Activated CD4-positive, alpha-beta T cell treated with anti-CD3 and anti-CD28 coated beads, Interleukin-2, amount 50 U/mL, for 48 hours (primary cell): ENCODE measurements at places on chromosomes 5 and 9.

DNA sequence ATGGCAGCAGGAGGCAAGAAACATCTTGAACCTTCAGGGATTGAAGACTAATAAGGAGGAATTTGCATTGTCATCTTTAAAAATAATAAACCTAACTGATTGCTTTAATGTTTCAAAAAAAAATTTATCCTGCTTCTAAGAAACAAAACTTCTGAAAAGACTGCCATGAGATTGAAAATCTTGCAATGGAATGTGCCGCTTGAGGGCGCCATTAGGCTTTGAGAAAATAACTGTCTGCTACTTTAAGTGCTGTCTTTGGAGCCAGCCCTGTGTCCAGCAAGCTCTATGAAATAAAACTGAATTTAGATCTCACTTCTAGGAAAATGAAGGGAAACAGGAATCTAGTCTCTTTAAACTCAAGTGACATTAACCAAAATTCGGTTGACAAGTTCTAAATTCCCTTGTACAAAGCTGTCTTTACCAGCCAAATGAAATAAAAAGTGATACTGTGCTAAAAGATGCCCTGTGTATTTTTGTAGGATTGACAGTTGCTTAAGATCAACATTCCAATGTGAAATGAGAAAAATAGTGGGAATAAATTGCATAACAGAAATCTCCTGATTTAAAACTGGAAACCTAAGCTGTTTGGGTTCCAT, 79.4 kb downstream of the ESM1 start:
- DNase-seq: peak; percentile 84

GRCh38 chr5:168530621-168531150, 1.6 kb downstream of the FBLL1 start:
- no peak for DNase-seq

DNA sequence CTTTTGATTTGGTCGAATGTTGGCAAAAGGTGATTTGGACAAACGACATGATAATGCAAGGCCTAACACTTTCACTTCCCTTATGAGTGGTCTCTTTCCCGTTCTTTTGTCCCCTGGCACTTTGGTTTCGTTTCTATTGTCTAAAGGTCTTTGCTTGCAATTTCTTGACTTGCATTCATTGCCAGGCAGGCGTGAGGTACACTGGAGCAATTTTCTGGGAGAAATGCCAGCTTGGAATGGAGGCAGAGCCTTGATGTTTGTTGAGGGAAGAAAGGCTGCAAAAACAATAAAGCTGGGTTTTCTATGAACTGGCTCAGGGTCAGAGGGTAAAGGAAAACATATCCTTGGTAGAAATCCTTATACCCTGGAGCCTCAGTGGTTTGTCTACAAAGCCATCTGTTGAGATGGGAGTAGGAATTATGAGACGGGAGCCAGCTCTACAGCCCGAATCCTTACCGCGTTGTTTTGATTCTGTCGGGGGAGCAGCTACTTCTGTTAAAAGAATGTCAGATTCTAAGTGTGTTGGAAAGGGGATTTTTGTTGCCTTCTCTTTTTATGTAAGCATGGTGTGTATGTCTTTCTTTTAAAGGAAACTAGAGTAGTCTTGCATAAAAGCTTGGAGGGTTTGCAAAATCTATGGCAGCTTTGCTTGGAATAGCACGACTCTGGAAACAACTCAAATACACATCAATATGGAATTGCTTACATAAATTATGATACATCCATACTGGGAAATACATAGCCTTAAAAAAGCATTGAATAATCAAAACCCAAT, 158.9 kb downstream of the RMI1 start:
- no peak for DNase-seq

- DNase-seq: no peak
Observed at GRCh38 chr5:102869230-102869629, 114.1 kb downstream of the PAM start.

DNA sequence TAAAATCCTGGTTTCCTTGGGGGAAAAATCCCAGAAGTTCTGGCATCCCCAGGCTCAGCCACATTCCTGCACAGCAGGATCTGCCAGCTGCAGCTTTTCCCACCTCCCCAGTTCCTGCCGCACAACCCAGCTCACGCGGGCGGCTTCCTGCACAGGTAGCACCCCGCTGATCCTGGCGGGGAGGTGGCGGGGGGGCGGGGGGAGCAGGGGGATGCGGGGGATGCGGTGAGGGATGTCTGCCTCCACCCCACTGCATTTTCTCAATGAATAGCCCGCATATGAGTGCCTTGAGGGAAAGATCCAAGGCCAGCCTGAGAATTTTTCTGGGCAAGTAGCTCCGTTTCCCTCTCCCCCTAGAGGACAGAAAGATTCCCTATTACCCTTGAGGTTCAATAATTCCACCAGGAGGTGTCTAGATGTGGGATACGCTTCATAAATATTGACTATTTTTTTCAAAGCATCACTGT, 21.1 kb downstream of the GFPT2 start:
- no peak for DNase-seq

GRCh38 chr9:98743329-98743728, 34.6 kb upstream of the GABBR2 start:
- no peak for DNase-seq

GRCh38 chr5:91166059-91166807, 216.9 kb downstream of the ARRDC3 start:
- no peak for DNase-seq

DNA sequence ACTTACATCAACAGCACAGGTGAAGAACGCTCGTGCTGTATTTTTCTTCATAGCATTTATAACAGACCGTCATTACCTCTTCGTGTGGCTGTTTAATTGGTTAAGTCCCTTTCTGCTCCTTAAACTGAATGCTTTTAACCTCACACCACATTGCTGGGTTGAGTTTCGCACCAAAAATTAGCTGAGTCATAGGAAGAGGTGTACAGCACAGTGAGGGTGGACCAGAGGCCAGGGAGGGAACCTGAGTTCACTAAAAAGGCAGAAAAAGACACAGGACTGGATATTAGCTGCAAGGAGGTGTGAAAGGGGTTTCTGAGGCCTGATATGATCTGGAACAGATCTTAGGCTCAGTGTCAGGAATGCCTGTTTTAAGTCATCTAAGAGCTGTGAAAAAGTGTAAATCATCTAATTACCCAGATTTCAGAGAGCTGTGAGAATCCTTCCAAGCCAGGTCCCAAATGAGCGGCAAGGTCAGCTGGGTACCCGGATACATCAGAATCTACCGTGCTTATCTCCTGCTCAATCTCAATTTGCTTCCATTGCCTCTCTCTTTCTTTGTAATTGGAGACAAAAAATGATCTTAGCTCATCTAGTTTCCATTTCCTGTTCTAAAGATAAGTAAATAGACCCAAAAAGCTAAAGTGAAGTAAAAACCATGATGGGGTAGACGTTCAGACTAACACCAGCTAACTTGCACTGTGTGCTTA, 7.1 kb upstream of the CFAP90 start:
- DNase-seq: no peak

DNA sequence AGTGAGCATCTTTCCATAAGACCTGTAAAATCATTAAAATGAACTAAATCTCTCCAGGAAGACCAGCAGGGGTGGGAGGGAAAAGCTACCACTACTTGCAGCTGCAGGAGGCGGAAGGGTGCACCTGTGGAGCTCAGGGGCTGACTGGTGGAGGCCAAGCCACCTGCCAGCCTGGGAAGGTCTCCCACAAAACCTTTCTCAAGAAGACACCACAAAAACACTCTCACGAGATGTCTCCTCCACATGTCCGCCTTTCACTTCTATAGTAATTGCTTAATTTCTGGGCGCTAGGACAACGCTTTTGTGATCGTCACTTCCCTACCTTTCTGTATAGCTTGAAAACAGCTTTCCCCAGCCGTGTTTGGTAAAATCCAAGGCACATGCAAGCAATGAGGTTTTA, 114.4 kb downstream of the ROR2 start:
- no peak for DNase-seq

DNA sequence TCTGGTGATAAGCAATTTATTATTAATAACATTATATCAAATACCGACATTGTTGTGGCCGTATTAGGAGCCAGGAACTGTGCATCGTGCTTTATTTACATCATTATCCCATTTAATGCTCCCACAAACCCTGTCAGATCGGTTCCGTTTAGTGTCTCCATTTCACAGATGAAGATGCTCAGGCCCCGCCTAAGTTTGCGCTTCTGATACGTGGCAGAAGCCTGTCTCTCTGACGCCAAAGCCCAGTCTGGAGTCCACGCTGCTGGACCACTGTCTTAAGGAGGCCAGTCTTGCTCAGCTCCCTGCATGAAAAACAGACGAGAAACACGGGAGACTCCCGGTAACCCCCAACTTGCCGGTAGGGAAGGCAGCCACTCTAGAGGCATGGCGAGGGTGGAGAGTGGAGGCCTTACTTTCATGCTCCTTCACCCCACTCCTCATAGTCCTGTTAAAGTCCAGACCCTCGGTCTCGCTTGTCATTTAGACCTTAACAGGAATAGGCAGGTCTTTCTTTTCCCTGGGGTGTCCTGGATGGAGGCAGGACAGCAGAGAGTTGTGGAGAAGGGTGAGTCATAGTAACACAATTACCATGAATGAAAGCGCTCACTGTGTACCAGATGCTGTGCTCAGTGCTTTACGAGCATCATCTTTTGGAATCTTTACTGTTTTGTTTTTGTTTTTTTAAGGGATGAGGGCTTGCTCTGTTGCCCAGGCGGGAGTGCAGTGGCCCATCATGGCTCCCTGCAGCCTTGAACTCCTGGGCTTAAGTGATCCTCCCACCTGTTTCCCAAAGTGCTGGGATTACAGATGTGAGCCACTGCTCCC, 872 bp downstream of the TXNDC15 start:
- DNase-seq: peak; percentile 58

DNA sequence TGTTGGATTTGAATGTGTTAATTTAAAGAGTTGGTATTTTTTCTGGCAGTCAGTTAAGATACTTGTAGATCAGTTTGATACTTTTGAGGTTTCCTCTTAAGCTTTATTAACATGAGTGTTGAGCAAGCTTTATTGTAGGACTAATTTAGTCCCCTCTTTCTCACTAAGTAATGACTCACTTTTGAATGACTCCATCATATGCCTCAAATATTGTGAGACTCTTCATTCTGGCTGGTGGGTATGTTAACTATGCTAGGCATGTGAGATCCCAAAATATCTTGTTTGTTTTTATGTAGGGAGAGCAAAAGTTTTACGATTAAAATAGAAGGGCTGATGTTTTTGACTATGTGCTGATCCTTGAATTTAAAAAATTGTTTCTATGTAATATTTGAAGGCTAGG, 355.7 kb downstream of the IZUMO3 start:
- no peak for DNase-seq

DNA sequence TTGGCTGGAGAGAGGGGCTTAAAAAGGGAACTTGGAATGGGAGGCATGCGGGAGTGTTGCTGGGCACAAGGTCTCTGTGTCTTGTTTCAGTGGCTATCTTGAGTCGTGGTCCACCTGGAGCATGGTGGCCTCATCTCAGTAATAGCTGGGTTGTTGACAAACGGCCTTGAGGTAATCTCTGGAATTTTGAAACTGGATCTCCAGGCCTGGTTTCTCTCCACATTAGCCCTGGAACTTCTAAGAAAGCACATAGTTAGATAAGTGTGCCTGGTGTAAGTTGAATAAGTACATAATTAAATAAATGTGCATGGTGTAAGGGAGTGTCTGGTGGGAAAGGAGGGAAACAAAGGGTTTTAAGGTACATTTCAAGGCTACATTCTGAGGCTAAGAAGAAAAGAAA, 62.2 kb downstream of the INIP start:
- no peak for DNase-seq

- no peak for DNase-seq
Observed at GRCh38 chr5:97762483-97762882, 579.4 kb upstream of the RIOK2 start.

DNA sequence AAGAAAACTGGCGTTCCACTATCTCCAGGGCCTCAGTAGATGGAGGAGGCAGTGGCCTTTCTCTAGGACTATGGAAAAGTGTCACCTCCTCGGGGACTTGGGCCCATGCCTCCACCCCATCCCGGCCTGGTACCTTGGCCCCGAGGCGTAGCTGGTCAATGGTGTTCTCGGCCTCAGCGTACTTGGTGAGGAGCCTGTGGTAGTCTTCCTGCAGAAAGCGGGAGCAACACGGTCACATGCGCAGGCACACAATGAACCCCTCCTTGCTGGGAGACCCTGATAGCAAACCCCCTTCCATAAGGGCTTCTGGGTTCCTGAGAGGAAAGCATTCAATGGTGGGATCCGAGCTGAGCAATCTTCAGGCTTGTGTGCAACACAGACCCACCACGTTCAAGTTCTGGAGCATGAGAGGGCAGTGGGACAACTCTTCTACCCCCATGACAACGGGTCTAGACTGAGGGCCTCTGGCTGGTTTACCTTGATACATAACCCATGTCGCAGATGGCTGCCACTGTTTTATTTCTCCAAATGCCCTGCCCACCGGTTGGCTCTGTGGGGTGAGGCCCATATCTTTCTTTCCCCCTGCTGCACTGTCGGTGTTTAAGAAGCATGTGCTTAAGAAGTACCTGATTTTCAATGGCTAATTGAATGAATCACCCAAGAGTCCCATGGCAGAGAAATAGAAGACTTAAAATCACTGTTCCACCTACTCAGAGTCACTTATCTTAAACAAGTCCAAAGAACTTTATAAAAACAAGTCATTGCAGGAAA, 13.6 kb downstream of the AKNA start:
- DNase-seq: no peak

DNA sequence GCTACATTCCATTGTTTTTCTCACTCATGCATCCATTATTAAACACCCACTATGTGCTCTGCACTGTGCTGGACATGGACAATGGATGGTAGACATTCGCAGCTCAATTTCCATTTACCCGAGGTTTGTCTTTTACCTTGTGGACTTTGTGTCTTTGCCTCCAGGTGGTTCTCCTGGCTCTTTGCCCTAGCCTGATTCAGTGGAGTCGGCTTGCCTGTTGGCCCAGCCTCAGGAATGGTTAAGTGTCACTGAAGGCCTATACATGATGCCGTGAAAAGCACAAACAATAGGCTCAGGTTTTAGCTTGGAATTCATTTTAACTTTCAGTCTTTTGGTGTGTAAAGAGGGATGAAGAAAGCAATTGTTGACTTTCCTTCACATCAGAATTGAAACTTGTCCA, 16.5 kb upstream of the DMRT3 start:
- no peak for DNase-seq

DNA sequence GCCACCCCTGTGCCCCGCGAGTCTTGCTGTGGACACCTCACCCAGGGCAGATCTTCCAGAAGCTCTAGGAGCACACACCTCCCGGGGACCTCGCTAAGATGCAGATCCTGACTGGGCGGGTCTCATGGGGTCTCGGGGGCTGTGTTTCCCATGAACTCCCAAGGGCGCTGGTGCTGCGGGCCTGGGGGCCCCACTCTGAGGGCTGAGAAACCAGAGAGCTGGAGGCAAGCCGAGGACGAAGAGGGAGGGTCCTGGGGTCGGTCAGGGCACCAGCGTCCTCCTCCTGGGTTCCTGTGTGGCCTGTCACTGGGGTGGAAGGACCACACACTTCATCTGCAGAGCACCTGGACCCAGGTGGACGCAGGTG, 30.2 kb downstream of the SLC6A3 start:
- DNase-seq: no peak

GRCh38 chr9:86958203-86958602, 10.9 kb upstream of the GAS1 start:
- no peak for DNase-seq

DNA sequence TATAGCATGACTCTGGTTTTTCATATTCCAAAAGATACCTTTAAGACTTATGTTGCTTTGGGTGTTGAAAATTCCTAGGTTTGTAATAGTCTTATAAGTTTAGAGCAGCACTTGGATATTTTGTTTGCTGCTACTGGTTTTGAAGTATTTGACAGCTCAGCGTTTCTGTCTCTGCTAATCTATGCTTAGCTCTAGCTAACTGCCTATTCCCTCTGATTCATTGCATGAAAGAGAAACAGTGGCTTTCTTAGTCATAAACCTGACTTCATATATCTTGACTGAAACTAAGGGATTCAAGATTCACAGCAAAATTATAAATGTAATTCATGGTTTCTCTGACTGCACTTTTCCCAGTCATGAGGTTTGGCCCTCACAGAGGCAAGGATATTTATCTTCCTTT, 35.6 kb upstream of the ANXA1 start:
- DNase-seq: no peak
